ENCODE measurements at places on chromosomes 2 and 18.

DNA sequence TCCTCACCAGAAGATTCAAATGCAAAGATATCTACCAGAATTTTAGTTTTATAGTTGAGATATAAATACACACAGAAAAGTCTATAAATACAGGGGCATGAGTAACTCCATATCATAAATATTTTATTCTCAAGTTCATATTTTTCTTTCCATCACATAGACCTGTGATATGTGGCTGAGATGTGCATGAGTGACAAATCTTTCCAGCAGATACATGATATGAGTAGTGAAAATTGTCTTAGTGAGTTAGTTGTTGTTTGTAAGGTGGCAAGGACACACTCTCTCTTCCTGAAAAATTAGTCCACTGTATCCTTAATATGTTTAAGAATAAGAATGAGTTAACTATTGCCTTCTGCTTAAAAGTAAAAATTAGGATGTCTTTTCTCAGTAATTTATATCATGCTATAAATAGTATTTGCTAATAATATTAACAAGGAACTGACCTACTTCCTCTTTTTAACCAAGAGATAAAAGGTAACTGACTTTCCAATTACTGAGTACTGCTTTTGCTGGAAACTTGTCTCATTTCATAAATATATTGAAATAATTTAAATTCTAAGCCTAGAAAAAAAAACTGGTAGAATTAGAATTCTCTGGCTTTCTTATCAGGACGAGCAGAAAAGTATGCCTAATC lies 85.2 kb upstream of the SESTD1 start:
- DNase-seq, result no peak

GRCh38 chr2:144583741-144584453 lies 64.0 kb upstream of the ZEB2 start:
- DNase-seq, result no peak

GRCh38 chr2:186883666-186884065 lies 34.7 kb upstream of the ZSWIM2 start:
- no peak for DNase-seq

- DNase-seq, result no peak
Observed at GRCh38 chr18:47683774-47684173, 246.7 kb downstream of the SMAD2 start.

DNA sequence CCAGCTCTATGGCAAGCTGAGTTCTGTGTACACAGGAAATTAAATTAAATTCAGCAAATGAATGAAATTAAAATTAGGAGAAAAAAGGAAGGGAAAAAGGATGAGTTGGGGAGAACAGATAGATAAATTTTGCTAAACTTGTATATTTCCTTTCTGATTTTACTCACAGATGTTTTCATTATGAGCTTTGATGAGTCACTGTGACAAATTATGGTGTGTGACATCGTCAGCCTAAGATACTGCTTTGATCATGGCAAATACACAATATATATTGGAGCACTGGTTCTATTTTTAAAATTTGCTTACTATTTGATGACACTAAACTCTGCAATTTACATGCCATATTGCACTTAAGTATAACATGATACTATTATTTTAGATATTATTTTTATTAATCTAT lies 464.6 kb upstream of the SPHKAP start:
- no peak for DNase-seq

DNA sequence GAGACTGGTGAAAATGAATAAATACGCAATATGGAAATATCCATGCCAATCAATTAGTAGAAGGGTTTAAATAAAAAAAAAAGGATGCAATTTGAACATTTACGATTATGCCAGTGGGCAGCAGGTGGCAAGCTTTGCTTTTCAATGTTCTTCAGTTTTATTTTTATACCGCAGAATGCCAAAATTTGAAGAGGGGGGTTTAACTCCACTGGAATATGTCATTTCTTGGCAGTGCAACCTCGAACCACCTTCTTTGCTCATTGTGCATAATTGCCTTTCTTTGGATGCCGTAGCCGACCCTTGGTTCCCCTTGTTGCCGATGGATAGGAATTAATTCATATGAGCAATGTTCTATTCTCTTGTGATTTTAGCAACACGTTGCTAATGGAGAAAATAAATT lies 88.0 kb downstream of the LTBP1 start:
- DNase-seq, result no peak

GRCh38 chr2:121333834-121334558 lies 49.0 kb upstream of the TFCP2L1 start:
- DNase-seq, result no peak

- no peak for DNase-seq
Observed at GRCh38 chr2:137118140-137118539, 352.8 kb downstream of the THSD7B start.

- DNase-seq, result peak; percentile 29
Observed at GRCh38 chr2:119106301-119106897, 52.2 kb downstream of the C1QL2 start.

Data from right lung (tissue), 10 donors.